ENCODE measurements at places on chromosomes 2 and 18. TPM values are rescaled to one million over a fixed set of nuclear protein-coding genes. Genes with fewer than 3 reads are reported as not detected.

GAD1 gene
- total RNA-seq, result 4.7 TPM

SP5 gene
- total RNA-seq, result not detected

GRCh38 chr2:237364655-237365054 is 49.3 kb downstream of the COL6A3 start:
- no peak overlapping the region for H3K4me3 ChIP-seq
- H3K36me3 ChIP-seq, result peaks cover 71% of the 10 kb centered on the region
- no peak for DNase-seq
- no peak overlapping the region for H3K27ac ChIP-seq

CRACDL gene
- 5.7 TPM for total RNA-seq

PGAP1 gene
- 22.8 TPM for total RNA-seq

DNA sequence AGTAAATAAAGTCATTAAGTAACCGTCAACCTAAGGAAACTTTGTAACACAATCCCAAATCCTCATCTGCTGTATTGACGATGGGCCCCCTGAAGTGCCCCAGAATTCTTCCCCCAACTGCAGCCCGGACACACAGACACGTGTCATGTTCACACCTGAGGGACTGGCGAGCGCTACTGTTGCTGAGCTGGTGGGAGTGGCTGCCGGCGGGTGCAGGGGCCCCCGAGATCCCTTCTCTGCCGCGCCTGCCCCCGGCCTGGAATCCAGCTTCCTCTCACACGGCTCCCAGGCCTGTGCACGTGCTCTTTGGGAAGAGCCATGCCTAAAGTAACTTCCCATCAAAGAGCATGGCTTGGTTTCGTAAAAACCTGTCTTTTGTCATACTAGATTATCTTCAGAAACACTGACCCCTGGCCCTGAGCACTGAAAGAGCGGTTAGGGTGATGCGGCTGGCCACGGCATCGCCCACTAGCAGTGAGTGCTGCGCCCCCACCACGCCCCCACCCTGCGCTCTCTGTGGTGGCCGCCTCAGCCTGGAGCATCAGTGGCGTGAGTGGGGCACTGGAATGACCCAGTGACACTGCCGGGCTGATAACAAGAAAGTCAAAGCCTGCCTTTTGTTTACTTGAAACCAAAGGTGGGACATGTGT is 56.0 kb downstream of the ADI1 start:
- DNase-seq, result no peak
- no peak overlapping the region for H3K27ac ChIP-seq
- no peaks in the 10 kb centered on the region for H3K27me3 ChIP-seq
- H3K4me1 ChIP-seq, result peaks cover 21% of the 10 kb centered on the region

- H3K4me3 ChIP-seq, result no peak overlapping the region
- H3K4me1 ChIP-seq, result no peaks in the 10 kb centered on the region
- H3K27me3 ChIP-seq, result no peaks in the 10 kb centered on the region
- no peaks in the 10 kb centered on the region for H3K36me3 ChIP-seq
- no peak for DNase-seq
These were observed 404.7 kb upstream of the FAM98A start for GRCh38 chr2:34003795-34004194.

- H3K36me3 ChIP-seq, result no peaks in the 10 kb centered on the region
- peak; percentile 43 for DNase-seq
- H3K27me3 ChIP-seq, result no peaks in the 10 kb centered on the region
- H3K27ac ChIP-seq, result no peak overlapping the region
These were observed 27.4 kb downstream of the CDK15 start for GRCh38 chr2:201833781-201834180.

DNA sequence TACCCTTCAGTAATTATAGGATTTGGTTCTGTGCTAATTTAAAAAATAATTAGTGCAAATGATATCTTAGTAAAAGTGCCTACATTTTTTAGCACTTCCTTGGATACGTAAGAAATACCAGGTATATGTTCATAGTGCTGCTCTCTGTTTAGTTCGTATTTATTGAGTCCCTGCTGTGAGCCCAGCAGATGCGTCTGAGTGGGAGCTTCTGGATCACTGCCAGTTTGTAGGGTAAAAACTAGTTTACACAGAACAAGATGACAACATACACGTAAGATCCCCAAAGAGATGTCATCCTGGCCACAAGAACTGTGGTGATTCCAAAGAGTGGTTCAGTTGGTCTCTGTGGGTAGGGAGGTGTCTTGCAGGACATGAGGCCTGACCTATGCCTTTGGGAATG is 103.2 kb downstream of the CTIF start:
- H3K27ac ChIP-seq, result no peak overlapping the region
- no peak for DNase-seq
- H3K4me1 ChIP-seq, result peaks cover 28% of the 10 kb centered on the region
- H3K4me3 ChIP-seq, result no peak overlapping the region
- no peaks in the 10 kb centered on the region for H3K27me3 ChIP-seq

- no peak overlapping the region for H3K4me3 ChIP-seq
- H3K27me3 ChIP-seq, result no peaks in the 10 kb centered on the region
- no peak for DNase-seq
- no peaks in the 10 kb centered on the region for H3K4me1 ChIP-seq
- no peak overlapping the region for H3K27ac ChIP-seq
- H3K36me3 ChIP-seq, result no peaks in the 10 kb centered on the region
These were observed 39.6 kb downstream of the ASB1 start for GRCh38 chr2:238466243-238466756.

GRCh38 chr2:239895116-239895515 is 130.0 kb downstream of the NDUFA10 start:
- H3K27me3 ChIP-seq, result peaks cover 2% of the 10 kb centered on the region
- DNase-seq, result no peak
- H3K4me3 ChIP-seq, result no peak overlapping the region

DNA sequence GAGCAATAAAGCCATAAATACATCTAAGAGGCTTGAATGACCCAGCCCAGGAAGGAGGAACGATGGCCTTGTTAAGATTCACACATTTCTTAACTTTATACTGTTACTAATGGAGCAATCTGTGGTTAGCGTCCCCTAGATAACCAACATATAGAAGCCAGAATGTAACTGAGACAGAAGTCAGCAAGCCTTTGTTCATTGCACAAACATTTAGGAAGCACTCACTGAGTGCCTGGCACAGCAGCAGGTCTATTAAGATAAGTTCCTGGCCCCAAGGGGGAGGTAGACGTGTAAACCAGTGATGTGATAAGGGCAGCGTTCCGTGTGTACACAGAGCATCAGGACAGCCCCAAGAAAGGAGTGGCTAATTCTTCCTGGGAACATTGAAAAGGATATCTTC is 63.6 kb upstream of the ATL2 start:
- no peak overlapping the region for H3K4me3 ChIP-seq
- peaks cover 14% of the 10 kb centered on the region for H3K4me1 ChIP-seq
- H3K36me3 ChIP-seq, result no peaks in the 10 kb centered on the region
- no peak overlapping the region for H3K27ac ChIP-seq

GRCh38 chr18:5972298-5972697 is 77.0 kb upstream of the TMEM200C start:
- H3K4me3 ChIP-seq, result no peak overlapping the region
- DNase-seq, result no peak
- no peaks in the 10 kb centered on the region for H3K36me3 ChIP-seq
- H3K27me3 ChIP-seq, result peaks cover 18% of the 10 kb centered on the region
- peaks cover 7% of the 10 kb centered on the region for H3K4me1 ChIP-seq

DNA sequence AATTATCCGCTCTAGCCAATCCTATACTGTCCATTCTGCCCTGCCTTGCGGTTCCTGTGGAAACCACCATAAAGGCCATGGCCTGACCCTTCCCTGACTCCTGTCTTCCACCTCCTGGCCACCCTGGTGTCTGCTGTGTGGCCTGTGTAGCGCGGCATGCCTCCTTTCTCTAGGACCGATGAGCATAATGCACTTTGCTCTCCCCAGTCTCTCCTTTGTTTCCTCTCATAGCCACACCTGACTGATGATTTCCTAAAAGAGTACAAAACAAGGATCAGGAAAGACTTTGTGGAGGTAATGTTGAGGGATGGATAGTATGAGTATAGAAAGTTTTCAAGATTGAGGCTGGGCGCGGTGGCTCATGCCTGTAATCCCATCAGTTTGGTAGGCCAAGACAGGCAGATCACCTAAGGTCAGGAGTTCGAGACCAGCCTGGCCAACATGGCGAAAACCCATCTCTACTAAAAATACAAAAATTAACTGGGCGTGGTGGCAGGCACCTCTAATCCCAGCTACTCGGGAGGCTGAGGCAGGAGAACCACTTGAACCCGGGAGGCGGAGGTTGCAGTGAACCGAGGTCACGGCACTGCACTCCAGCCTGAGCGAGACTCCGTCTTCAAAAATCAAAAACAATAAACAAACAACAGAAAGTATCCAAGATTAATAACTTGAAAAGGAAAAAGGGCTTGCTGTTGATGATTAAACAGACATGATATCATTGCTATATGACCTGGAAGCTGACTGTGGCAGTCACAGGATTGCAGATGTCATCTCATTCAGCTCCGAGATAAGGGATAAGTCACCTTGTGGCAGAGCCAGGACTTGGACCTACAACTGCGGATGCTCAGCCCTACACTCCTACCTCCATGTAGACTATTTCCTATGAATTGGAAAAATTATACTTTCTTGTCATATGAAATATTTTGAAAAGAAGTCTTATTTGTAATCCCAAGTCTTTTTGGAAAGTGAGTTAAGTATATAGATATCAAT is 16.6 kb downstream of the SOWAHC start:
- H3K27me3 ChIP-seq, result no peaks in the 10 kb centered on the region
- no peaks in the 10 kb centered on the region for H3K4me1 ChIP-seq
- H3K36me3 ChIP-seq, result no peaks in the 10 kb centered on the region
- no peak overlapping the region for H3K4me3 ChIP-seq
- no peak overlapping the region for H3K27ac ChIP-seq

DNA sequence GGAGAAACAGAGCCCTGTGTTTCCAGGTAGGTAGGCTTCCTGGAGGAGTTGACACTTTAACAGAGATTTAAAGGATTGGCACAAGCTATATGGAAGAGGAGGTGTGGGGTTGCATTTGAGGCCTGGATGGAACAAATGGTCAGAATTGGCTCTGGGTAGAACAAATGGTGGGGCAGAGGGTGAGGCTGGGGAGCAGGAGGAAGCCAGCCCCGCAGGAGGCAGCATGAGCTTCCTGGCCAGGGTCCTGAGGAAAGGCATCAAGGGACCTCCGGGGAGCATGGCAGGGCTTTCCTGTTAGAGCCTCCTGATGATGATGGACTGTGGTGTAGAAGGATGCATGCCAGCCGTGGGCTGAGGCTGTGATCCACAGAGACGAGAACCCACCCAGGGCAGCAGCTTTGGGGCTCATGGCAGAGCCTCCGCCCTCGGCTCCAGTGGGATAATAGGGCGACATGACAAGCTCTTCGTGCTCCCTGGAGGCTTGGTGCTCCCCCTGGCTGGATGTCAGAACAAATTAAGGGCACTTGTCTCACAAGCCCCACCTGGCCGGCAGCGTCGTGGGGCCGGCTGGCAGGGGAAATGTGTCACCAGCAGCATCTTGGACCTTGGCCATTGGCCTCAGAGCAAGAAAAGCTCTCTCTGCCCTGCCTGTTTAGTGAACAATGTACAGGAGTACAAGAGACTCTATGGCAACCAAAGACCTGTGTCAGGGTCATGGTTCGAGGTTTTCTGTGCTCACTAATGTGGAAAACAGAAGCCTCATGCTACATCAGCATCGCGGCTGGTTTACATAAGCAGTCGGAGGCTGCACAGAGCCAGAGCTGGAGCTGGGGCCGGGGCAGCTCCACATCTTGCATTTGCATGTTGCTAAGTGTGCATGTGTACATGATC is 153.5 kb downstream of the MYCN start:
- no peak overlapping the region for H3K27ac ChIP-seq
- no peak overlapping the region for H3K4me3 ChIP-seq
- H3K4me1 ChIP-seq, result no peaks in the 10 kb centered on the region
- no peak for DNase-seq

- no peak overlapping the region for H3K27ac ChIP-seq
- H3K4me3 ChIP-seq, result no peak overlapping the region
- DNase-seq, result no peak
- no peaks in the 10 kb centered on the region for H3K4me1 ChIP-seq
- peaks cover 8% of the 10 kb centered on the region for H3K27me3 ChIP-seq
These were observed 15.4 kb downstream of the CFAP65 start for GRCh38 chr2:219025637-219026585.

DNA sequence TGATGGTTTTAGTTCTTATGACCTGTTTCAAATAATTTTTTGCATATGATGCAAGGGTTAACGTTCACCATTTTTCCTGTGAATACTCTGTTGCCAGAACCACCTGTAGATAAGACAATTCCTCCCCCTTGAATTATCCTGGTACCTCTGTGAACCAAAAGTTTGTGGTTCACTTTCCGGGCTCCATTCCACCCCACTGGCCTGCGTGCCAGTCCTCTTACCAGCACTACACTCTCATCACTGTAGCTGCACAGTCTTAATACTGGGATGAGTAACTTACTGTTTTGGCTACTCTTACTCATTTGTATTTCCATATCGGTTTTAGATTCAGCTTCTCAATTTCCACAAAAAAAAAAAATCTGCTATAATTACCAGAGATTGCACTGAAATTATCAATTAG is 34.4 kb downstream of the AFG3L2 start:
- no peak for DNase-seq
- no peaks in the 10 kb centered on the region for H3K27me3 ChIP-seq
- no peak overlapping the region for H3K27ac ChIP-seq
- peaks cover under 1% of the 10 kb centered on the region for H3K4me1 ChIP-seq
- peaks cover 26% of the 10 kb centered on the region for H3K36me3 ChIP-seq

GATA6 gene
- 10.9 TPM for total RNA-seq

DNA sequence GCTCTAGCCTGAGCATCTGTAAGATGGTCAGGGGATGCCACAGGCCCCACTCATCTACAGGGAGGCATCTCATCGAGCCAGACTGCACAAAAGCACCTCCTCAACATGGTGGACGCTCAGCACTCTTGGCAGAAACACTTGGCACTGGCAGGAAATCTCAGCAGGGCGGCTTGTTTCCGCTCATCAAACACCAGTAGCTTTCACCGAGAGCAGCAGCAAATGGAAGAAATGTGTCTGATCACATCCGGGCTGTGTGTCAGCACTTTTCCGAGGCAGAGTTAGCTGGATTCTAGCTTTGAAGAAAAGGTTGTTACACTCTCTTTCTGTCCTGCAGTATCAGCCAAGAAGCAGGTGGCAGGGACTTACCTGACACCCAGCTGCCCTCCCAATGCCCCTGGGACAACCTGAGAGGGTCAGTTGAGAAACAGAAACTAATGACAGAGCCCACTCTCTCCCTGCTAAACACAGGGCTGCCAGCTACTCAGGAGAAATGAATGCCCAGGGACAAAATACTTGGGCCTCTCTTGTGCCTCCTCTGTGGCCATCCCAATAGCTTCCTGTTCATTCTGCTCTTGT is 68.9 kb upstream of the FZD7 start:
- no peaks in the 10 kb centered on the region for H3K27me3 ChIP-seq
- no peak overlapping the region for H3K27ac ChIP-seq
- H3K4me1 ChIP-seq, result no peaks in the 10 kb centered on the region
- DNase-seq, result peak; percentile 45
- H3K4me3 ChIP-seq, result no peak overlapping the region

TUBA4B gene
- not detected for total RNA-seq

TYW5 gene
- total RNA-seq, result 9.0 TPM

KLHL30 gene
- total RNA-seq, result 0.53 TPM

REG3G gene
- total RNA-seq, result not detected

CNDP1 gene
- 0.31 TPM for total RNA-seq

KCNIP3 gene
- total RNA-seq, result 1.5 TPM
